Fibroblast of lung (primary cell): ENCODE measurements at places on chromosomes 1 and 21. TPM values are rescaled to one million over a fixed set of nuclear protein-coding genes. Genes with fewer than 3 reads are reported as not detected.

Gene SFN
- under 0.01 TPM in 1 of 2 replicates, not detected in the other for total RNA-seq

DNA sequence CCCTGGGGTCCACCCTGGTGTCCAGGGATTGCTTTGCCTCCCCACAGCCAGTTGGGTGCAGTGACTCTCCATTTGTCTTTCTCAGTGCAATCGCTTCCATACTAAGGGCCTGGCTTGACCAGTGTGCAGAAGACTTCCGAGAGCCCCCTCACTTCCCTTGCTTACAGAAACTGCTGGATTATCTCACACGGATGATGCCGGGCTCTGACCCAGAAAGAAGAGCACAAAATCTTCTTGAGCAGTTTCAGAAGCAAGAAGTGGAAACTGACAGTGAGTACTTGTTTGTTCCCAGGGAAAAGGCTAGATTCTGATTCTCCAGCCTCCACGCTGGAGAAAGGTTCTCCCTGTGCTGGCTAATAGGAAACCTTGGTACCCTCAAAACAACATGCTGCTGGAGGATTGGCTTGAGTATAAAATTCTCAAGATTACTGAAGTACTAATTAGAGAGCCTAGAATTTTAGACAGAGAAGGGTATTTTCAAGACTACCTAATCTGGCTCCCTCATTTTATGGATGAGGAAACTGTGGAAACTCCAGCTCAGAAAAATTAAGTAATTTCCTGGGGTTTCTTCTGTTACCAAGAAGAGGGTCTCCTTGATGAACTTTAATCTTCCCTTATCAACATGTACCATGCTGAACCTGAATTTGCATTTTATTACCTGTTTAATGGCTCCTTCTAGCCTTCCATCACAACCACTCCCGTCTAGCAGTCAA is 75.8 kb downstream of the RGL1 start:
- no peak for DNase-seq

Gene MX1
- total RNA-seq = 17.5 and 35.7 TPM in 2 replicates

Gene JUN
- total RNA-seq = 112 and 145 TPM in 2 replicates

Gene DDI2
- 10.8 and 11.7 TPM in 2 replicates for total RNA-seq

- DNase-seq = no peak
These were observed 170.1 kb upstream of the IRF2BP2 start for GRCh38 chr1:234780112-234780511.

DNA sequence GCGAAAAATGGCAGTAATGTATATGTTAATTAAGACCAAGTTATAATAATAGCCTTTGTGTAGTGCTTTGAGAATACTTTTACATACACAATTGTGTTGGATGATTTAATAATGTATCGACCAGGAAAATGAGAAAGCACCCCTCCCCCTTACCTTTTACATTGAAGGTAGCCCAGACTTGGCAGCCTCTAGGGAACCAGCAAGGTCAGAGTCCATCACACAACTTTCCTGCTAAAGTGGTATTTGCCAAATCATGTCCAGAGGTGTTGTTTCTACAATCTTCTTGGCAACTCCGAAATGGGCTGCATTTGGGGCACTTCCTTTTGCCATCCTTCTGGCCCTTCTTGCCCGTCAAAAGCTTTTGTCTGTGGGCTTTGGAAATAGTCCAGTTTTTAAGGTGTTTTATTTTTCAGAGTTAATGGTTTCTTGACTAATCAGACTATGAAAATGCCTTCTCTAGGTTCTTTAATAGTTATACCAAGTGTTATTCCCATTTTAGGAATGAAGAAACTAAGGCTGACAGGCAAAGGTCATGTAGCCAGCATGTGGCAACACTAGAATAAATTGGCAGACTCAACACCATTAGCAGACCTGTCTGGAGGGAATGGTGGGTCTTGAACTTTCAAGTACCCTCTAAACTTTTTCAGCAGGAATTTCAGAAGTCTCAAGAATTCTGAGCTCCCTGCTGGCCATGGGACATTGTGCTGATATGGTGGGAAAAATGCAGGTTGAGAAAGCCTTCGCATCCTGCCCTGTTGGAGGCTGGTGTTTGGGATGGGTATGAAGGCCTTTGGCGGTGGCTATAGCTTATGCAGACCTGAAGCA is 6.8 kb downstream of the ATP1A1 start:
- DNase-seq = no peak

Gene ADORA3
- total RNA-seq = not detected in 2 replicates

- no peak for DNase-seq
These were observed 842 bp upstream of the ZC3H12A start for GRCh38 chr1:37473431-37474045.

DNA sequence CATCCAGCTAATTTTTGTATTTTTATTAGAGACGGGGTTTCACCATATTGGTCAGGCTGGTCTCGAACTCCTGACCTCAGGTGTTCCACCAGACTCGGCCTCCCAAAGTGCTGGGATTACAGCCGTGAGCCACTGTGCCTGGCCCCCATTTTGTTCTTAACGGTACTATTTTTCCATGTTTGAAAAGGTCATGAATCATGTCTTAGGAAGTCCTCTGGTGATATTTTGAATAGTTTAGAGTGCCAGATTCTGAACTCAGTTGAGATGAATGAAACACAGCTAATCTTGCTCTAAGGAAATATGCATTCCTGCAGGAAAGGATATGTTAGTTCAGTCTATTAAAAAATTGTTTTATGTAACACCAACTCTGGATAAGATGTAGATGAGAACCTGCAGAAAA is 62.6 kb upstream of the ATP2B4 start:
- DNase-seq = no peak

DNA sequence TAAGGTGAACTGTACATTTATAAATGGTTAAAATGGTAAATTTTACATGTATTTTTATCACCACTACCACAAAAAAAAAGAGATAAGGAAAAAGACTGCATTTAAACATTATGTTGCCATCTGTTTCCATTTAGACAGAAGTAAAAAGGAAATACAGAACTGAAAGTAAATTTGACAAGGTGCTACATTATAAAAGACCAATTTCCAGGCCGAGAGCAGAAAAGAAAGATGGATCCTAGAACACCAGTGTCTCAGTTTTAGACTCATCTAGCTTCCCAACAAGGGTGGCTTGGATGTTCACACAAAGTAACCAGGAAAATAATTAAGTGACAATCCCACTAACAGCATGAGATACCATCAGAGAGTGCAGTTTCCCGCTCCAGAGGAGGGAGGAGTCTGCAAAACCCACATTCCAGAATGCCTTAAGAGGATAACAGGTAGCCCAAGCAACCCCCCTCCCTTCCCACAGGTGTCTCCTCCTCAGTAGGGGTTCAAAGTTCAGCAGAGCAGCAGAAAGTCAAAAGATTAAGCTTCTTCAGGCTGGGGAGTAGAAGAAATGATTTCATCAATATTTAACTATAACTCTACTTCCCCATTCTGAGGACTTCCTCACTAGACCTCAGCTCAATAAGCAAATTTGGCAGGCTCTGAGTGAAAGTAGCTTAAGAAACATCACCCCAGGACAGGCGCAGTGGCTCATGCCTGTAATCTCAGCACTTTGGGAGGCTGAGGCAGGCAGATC is 11.8 kb downstream of the TPM3 start:
- DNase-seq = no peak

- no peak for DNase-seq
These were observed 42.0 kb downstream of the S1PR1 start for GRCh38 chr1:101278845-101279244.

DNA sequence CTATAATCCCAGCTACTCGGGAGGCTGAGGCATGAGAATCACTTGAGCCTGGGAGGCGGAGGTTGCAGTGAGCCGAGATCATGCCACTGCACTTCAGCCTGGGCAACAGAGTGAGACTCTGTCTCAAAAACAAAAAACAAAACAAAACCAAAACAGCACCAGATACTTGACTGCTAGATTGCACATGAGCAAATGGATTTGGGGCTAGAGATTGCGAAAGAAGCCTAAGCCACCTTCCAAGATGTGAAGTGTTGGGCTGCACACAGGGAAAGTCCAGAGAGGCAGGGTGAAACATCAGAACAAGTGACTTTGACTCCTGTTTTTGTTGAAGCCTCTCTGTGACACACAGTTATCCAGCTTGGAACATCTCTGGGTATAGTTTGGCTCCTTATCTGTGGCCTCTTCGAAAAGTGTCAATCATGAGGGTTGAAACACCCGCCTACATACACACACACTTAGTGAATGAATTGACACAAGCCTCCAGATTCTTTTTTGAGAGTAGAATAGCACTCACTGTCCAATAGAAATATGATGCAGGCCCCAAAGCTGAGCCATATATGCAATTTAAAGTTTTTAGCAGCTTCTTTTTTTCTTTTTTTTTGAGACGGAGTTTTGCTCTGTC is 34.2 kb upstream of the GPR137B start:
- DNase-seq = no peak

Gene TDRD5
- total RNA-seq = not detected in 2 replicates

GRCh38 chr1:70948396-70949017 is 99.1 kb downstream of the PTGER3 start:
- DNase-seq = no peak

DNA sequence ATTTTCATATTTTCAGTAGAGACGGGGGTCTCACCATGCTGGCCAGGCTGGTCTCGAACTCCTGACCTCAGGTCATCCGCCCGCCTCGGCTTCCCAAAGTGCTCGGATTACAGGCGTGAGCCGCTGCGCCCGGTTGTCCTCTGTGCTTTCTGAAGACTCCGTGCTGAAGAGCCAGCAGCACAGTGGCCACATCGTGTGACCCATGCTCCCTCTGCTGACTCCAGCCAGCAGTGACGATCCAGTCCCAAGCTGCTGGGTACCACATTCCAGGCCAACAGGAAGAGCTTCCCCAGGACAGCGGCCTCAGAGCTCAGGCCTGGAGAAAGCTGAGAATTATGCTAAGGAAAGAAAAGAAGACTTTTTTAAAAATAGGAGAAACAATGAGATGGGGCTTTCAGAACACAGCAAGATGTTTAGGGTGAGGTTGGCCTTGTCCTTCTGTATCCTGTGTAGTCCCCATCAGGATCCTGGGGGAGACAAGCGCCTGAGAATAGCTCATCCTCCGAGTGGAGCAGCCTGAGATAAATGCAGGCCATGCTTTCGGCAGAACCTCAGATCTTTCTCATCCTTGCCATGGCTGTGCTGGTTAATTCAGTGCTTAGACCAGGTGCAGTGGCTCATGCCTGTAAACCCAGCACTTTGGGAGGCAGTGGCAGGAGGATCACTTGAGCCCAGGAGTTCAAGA is 207.1 kb downstream of the SLC35F3 start:
- peak; percentile 40 for DNase-seq

GRCh38 chr1:201562659-201563405 is 23.9 kb downstream of the NAV1 start:
- peak; percentile 77 for DNase-seq

DNA sequence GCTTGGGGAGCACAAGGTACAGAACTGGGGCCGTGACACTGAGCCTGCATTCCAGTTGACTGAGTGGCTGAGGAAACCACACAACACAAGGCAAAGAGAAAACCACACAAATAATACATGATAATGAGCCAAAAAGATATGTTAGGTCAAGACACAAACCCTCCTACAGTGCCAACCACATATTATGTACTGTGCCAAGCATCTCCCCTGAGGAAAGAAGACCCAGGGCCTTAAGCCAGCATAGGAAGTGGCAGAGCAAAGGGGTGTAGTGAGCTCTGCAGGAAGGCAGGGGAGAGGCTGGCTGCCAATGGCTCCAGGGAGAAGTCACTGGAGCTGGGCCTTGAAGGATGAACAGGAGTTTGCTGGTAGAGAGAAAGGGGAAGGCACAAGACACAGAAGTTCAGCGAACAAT is 28.2 kb downstream of the CTNNBIP1 start:
- DNase-seq = peak; percentile 15

DNA sequence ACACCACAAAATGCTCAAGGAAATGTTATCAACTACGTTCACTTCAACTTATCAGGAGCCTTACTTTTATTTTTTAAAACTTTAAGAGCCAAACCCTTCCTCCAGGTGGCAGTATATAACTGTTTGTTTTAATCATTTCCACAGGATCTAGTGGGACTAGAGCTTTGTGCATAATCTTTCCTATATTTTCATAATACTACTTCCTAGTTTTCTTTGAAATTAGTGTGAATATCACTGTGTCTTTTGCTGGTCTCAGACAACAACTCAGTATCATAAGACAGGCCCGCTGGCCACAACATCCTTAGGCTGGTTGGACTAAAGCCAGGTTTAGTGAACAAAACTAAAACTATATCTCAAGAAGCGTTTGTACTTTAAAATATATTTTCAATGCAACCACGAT is 145.5 kb downstream of the TIAM1 start:
- DNase-seq = peak; percentile 41

Gene PGLYRP4
- not detected in 2 replicates for total RNA-seq

- no peak for DNase-seq
These were observed 92.7 kb upstream of the ZNF678 start for GRCh38 chr1:227470688-227471087.

Gene KIF26B
- total RNA-seq = 6.1 and 6.9 TPM in 2 replicates

GRCh38 chr1:154729031-154729442 is 121.1 kb upstream of the ADAR start:
- DNase-seq = no peak

GRCh38 chr1:77347646-77348045 is 65.8 kb downstream of the AK5 start:
- peak; percentile 64 for DNase-seq

GRCh38 chr1:24683713-24684162 is 40.6 kb downstream of the SRRM1 start:
- peak; percentile 99 for DNase-seq

Gene BTF3L4
- total RNA-seq = 55.5 and 63.2 TPM in 2 replicates

DNA sequence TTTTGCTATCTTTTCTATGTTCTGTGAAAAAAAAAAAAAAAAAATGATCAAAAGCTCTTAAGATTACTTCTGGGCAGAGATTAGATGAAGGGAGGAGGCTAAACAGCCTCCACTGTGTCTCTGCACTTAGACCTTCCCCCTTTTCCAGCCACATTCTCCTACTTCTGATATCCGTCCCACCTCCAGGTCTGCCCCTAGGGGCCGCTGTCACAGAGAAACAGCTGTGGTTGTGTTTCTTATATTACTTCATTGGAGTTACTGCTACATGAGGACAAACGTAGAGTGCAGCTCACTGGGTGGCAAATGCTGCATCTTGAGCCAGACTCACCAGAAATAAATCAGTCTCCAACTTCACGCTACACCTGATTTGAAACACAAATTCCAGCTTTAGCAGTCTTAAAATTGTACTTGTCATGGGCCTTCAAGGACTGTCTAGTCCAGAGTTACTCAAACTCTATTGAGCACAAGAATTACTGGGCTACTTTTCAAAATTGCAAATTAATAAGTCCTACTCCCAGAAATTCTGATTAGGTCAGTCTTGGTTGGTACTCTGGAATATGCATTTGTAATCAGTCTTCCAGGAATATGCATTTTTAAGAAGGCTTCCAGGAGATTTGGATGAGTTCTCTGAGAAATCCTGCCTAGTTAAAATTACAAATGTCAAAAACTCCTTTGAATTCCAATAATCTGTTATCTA is 125.2 kb upstream of the PTBP2 start:
- DNase-seq = peak; percentile 13
